ENCODE measurements at places on chromosomes 3 and 15. TPM values are rescaled to one million over a fixed set of nuclear protein-coding genes. Genes with fewer than 3 reads are reported as not detected.

DNA sequence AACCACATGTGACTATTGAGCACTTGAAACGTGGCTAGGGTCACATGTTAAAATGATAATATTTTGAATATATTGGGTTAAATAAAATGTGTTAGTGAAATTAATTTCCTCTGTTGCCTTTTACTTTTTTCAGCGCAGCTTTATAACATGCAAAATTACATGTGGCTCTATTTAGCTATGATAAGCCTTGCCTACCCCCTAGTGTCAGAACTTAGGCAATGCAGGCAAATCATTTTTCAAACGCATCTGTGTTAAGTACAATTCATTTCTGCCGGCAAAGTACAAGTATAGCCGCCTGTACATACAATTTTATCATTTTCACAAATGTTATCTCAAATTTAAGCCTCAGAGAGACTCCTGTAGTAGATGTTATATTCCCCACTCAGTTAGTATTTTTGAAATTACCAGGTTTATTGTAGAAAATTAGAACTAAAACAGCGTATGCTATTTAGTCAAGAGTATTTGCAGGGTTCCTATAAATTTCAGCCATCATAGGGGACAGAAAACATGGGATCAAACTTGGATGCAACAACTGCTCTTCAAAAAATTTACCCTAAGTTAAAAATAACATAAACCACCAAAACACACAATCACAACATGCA is 56.1 kb downstream of the TAFA4 start:
- peak; percentile 65 for DNase-seq

SLC22A14 gene
- total RNA-seq: 0.12 TPM

NEK10 gene
- 1.2 TPM for total RNA-seq

DNA sequence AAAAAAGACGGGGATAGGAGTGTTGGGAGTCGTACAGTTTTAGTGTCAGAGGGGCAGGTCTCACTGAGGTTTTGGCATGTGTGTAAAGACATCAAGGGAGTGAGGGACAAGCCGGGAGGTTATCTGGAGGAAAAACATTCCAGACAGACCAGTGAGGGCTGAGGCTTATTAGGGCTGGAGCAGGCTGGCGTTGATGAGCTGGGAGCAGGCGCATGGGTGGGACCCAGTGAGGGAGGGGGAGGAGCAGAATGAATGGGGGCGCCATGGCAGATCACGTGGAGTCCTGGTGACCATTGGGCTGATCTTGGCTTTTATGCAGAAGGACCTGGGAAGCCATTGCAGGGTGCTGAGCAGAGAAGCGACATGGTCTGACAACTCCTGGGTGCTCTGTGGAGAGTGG is 180.2 kb downstream of the SLCO3A1 start:
- no peak for DNase-seq

DNA sequence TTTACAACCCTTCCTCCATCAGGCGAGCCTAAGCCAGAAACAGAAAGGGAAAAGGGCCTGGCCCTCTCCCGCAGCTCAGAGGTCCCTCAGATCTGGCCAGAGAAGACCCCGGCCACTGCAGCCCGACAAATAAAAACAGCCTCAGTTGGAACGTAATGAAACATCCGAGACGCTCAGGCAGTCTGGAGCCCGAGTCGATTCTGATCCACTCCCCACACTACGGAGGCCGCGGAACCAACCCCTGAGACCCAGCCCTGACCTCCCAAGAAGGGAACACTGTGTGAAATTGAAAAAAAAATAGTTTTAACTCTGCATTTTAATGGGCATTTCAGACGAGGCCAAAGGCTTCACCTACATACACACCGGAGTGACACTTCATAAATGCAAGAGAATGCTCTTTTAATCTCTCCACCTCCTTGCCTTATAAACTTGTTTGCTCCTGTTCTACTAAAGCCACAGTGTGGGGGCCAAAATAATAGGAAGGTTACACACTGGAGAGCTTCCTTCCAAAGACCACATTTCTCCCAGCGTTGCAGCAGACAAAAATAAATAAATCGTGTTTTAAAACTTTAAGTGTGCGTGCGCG is 3.7 kb downstream of the MEIS2 start:
- no peak for DNase-seq

Measured in RPMI7951 (cell line).